Stimulated activated CD8-positive, alpha-beta memory T cell treated with anti-CD3 and anti-CD28 coated beads, Interleukin-7, amount 100 ng/mL, for 48 hours (primary cell): ENCODE measurements at places on chromosomes 11 and 22.

- no peak for DNase-seq
These were observed 12.1 kb upstream of the SF1 start for GRCh38 chr11:64790205-64791095.

- DNase-seq, result no peak
These were observed 5.5 kb downstream of the PHLDA2 start for GRCh38 chr11:2923446-2924375.

- no peak for DNase-seq
These were observed 93.2 kb downstream of the FAR1 start for GRCh38 chr11:13761716-13762115.

DNA sequence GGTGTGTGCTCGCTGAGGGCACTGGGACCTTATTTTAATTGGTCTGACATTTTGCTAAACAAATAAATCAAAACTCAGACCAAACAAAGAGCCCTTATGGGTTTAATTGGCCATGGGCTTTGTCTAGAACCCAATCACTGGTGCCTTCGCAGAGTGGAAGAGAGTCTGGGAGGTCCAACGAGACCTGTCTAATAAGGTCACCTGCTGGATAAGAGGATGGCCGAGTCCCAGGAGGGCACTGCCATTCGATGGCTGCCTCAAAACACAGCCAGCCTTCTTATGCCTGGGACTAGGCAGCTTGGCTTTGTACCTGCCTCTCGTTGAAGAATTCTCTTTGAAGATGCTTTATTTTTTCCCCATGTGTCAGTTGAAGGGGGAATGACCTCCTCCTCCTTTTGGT lies 171.1 kb downstream of the CEP164 start:
- DNase-seq, result no peak
